Activated CD4-positive, alpha-beta T cell treated with anti-CD3 and anti-CD28 coated beads, Interleukin-2, amount 50 U/mL, for 24 hours (primary cell): ENCODE measurements at places on chromosomes 6 and 20.

DNA sequence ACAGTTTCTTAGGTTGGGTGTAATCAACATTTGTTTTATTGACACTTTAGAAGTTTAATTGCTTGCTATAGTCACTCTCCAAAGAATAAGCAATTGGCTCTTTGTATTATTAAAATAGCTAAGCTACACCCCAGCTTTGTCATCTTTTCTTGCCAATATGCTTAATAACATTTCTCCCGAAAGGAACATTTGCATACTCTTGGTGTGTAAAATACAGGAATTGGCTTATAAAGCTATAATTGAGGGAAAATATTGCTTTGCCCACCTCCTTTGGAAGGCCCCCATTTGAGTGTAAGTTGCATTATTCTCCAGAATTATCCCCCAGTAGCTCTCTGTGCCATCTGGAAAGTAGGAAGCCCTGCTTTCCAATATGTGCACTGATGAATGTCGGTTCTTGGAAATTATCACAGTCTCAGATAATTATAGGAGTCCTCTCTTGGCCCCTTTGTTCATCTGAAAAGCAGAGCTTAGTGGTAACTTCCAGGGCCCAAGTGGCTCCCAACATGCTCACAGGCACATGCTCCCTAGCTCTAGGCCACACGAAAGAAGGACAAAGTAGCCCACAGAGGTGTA, 92.4 kb upstream of the B3GAT2 start:
- DNase-seq: no peak

DNA sequence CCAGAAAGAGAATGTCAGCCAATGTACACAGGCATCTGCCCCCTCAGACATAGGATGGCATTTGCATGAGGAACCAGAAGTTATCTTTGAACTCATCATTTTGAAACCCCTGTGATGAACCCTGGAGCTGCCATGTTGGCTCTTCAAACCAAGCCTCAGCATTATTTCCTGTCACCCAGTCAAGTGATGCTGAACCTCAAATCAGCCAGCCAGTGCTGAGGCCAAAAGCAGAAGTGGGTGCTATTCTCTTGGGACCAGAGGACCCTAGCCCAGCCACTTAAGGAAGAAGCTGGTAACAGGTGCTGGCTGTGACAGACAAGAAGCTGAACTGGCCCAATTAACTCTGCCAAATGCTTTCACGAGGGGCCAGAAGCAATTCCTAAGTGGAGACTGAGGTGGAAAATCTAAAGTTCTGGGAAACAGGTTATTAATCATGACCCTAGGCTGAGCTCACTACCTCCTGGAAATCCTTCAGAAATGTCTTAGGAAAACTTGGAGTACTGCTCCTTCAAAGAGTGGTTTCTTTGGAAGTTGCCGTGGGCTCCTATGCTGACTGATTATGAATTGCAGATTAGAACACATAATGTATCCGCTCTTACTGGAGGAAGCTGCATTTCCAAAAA, 4.0 kb downstream of the PKIG start:
- DNase-seq: no peak

- no peak for DNase-seq
Measured at GRCh38 chr20:46940616-46941015, 46.0 kb downstream of the EYA2 start.

DNA sequence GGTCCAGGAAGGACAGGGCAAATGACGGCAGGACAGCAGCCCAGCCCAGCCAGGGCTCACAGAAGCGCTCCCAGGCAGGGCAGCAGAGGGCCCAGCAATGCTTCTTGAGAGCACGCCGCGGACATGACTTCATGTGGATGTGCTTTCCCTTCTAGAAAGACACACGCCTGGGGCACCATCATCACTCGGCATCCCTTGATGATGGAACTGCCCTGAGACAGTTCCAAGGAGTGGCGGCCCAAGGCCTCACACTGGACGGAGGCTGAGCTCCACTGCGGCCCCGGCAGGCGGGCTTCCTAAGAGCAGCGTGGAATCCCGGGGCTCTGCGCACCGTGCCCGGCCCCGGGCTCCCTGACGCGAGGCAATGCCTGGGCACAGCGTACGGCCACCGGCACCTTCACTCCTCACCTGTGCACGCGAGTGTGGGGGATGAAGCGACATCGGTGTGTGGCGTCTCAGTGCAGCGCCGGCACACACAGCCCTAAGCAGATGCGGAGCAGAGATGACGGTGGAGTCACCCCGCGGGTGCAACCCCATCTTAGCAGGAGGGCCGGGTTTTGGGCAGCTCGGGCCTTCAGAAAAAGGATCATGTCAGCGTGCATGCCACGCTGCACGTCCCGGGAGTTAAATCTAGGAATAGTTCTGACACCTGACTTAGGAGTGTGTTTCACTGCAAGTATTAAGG, 86.6 kb downstream of the THBS2 start:
- no peak for DNase-seq

GRCh38 chr6:168029459-168030217, 32.2 kb downstream of the KIF25 start:
- DNase-seq: no peak

- no peak for DNase-seq
Measured at GRCh38 chr6:113994934-113995342, 24.0 kb upstream of the HDAC2 start.

GRCh38 chr6:8953310-8953709, 518.0 kb upstream of the SLC35B3 start:
- DNase-seq: no peak

DNA sequence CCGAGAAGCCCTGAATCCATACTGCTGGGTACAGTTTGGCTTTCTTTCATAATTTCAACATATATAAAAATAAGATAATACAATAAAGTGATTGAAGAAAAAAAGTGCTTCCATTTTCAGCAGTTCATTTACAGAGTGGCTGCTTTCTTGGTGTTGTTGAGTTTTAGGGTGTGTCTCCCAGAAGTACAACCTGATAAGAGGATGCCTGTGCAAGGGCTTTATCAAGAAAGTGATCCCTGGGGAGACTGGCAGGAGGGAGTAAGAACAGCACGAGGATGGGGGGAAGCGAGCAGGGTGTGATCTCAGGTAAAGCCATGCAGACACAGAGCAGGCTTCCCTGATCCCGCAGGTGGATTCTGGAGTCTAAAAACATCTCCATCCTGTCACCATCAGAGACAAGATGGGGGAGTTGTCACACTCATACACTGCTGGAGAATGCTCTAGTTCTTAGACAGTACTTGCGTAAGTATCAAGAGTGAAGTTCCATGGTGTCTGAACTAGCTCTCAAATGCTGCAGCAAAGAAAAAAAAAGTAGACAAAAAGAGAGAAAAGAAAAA, 395.9 kb downstream of the CDH26 start:
- DNase-seq: no peak

DNA sequence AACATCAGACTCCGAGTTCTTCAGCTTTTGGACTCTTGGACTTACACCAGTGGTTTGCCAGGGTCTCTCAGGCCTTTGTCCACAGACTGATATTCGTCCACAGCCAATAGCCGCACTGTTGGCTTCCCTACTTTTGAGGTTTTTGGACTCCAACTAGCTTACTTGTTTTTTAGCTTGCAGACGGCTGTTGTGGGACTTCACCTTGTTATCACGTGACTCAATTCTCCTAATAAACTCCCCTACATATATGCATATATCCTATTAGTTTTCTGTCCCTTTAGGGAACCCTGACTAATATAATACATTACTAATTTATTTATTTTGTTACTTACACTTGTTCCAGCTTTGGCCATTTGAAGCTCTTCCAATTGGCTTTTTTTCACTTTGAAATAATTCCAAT, 311.3 kb downstream of the BMP2 start:
- DNase-seq: no peak

DNA sequence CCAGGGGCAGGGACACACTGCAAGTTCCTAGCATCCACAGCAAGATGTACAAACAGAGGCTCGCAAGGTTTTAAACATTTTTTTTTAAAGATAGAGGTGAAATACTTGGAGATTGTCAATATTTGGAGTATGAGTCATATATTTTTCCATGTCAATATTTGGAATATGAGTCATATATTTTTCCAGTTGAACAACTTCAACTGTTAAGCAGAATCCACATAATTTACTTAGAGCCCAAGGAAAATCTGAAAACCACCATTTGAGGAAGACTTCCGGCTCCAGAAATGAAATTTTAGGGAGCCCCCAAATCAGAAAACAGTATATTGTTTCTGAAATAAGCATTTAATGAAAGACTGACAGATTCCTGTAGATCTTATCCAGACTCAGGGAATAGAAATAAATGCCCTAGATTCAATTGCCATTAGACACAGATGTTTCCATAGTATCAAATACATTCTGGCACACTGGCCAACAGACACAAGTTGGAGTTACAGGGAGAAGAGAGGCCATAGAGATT, 51.6 kb upstream of the FAM184A start:
- DNase-seq: no peak

- DNase-seq: no peak
Measured at GRCh38 chr6:55833284-55833683, 42.1 kb downstream of the BMP5 start.

DNA sequence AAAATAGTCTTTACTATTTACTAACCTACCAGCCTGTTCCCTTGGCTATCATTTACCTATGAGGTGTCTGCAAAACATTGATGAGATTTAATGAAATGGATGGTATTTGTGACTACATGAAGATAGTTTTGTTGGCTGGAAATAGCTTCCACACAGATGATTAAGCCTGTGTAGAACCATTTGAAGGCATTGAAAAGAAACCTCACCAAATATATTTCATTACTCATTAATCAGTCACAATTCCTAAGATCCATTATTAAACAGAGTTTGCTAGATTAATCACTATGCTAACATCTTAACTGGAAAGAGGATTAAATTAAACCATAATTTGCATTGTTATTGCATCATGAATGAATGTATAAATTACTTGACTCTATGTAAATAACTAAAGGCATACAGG, 560.3 kb downstream of the BMP2 start:
- no peak for DNase-seq

DNA sequence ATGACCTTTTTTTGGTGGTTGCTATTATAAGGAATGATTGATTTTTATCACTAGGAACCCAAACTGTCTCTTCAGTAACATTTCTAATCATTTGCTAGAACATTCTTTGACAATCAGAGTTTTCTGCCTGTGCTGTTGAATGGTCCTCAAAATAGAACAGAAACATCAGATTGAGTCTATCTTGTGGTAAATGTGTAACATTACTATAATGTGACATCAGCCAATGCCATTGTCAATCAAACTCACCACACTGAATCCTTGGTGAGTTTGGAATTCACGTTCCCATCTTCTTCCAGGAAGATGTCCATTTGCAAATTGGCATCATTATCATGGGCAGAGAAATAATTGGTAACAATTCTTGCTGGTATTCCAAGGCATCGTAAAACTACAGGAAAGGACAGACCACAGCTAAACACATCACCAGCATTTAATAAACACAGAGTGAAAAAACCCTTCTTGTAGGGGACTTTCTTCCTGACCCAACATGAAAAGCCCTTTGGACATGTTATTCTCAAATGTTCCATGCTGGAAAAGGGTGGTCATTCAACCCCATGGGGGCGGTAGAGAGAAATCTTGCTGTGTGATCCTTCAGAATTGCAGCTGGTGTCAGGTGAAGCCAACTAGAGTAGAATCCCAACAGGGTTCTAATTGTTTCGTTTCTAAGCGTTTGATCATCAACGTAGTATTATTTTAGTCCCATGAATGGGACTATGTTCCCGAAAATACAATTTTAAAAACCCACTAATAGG, 98.5 kb downstream of the F13A1 start:
- DNase-seq: no peak

GRCh38 chr20:14729390-14729789, 392.0 kb upstream of the FLRT3 start:
- DNase-seq: no peak

DNA sequence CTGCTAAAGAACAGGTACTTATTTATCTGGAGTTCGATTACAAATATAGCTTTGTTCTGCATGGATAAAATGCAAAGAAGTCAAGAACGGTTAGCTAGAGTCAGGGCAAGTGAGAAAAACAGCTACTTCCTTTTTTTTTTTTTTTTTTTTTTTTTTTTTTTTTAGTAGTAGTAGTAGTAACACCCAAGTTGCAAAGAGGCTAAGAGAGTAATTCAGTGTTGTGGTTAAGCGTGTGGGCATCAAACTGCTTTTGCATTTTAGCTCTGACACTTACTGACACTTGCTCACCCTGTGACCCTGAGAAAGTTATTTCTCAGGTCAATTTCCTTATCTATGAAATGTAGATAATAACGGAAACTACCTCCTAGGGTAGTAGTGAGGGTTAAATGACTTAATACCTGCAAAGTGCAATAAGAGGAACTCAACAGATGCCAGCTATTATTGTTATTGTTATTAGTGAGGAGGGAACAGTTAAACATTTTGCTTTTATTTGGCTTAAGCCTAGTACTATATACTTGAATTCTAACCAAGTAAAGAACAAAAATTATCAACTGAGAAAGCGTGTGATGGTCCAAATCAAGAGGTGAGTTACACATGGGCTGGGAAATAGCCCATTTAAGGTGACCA, 86.7 kb upstream of the BACH2 start:
- DNase-seq: no peak

GRCh38 chr6:35638679-35639078, 50.0 kb downstream of the FKBP5 start:
- no peak for DNase-seq

DNA sequence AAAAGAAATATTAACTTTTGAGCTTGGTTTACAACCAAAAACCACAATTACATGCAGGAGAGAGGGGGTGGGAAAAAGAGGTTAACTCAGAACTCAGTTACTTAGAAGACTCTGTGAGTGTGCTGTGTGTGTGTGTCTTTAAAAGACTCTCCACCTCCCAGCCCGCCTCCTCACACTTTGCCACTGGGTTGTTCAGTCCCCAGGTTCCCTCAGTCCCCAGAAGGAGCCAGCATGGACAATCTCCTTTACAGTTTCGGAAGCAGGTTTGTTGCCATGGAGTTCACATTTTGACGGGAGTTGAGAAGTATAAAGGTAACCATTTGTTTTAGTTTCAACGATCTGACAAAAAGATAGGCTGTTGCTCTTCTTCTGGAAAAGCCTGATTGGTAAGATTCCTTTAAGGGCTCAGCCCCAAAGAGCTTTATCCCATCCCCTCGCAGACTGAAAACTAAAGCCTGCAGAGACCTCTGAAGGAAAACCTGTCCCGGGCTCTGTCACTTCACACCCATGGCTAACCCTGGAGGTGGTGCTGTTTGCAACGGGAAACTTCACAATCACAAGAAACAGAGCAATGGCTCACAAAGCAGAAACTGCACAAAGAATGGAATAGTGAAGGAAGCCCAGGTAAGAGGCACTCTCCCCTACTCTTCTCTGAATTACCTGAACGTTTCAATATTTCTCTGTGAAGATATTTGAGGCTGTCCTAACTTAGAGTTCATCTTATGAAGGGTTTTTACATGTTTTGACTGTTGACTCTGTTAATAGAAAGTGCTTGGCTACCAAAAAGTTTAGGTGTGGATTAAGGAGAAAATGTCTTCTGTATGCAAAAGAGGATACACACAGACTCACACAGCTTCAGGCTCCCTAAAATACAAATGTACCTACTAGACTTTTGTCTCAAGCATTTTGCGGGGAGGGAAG, at the start of gene SPTLC3:
Gene SPTLC3 (plus strand): TSS at position 212 of the 921 bp plus-strand sequence. CDS start 296 bp downstream, at position 508.
- no peak for DNase-seq
